ENCODE measurements at places on chromosomes 6 and 20.

DNA sequence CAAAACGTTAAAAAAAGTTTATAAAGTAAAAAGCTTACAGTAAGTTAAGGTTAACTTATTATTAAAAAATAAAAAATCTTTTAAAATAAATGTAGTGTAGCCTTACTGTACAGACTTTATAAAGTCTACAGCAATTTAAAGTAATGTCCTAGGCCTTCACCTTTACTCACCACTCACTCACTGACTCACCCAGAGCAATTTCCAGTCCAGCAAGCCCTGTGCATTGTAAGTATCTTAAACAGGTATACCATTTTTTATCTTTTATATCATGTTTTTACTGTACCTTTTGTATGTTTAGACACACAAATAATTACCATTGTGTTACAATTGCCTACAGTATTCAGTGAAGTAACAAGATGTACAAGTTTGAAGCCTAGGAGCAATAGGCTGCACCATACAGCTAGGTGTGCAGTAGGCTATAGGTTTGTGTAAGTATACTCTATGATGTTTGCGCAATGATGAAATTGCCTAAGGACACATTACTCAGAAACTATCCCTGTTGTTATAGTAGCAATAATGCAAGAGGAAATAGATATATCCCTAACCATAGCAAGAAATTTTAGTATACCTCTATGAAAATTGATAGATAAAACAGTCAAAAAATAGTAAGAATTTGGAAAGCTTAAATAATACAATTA is 39.5 kb downstream of the FBXO5 start:
- no peak for DNase-seq

GRCh38 chr20:35133031-35133430 is 14.1 kb downstream of the EDEM2 start:
- no peak for DNase-seq

- DNase-seq, result no peak
Measured at GRCh38 chr6:13741365-13741764, 29.7 kb upstream of the RANBP9 start.

DNA sequence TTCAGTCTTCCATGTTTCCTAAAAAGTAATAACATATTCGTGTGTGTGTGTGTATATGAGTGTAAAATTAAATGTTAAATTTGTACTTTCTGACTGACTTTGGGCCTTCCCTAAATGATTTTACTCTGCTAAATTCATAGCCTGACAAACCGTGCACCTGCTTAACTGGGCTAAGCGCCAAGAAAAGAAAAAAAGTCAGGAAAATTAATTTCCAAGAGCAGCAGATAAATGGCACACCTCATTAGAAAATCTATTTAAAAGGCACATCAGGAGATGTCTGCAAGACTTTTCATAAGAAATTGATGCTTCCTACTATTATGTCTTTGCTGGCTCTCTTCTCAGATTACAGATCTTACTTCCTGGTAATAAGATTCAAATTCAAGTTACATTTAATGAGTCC is 72.4 kb downstream of the TRDN start:
- DNase-seq, result no peak

DNA sequence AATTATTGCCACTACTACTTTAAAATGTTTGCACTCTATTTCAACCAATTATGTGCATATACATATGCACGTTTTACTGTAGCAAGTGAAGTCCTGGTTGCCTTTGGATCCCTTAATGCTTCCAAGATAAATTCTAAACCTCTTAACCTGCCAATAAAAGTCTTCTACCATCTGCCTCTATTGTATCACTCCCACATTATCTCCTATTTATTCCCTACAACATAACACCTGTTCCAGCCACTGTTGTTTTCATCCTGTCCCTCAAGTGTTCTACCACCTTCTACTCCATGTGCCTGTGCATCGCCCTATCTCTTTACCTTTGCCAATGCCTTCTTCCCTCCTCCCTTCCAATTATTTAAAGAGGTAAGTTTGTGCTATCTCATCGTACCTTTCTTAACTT is 499.0 kb upstream of the RNF217 start:
- no peak for DNase-seq

- DNase-seq, result no peak
Measured at GRCh38 chr20:4929686-4930397, 71.5 kb downstream of the SLC23A2 start.

- no peak for DNase-seq
Measured at GRCh38 chr6:111740506-111740905, 132.7 kb downstream of the FYN start.

Measured in Jurkat, Clone E6-1 (cell line).